Stomach (tissue), 19 donors: ENCODE measurements at places on chromosomes 7 and 10. TPM values are rescaled to one million over a fixed set of nuclear protein-coding genes. Genes with fewer than 3 reads are reported as not detected.

Gene PLCE1
- total RNA-seq = 19.2 TPM

Gene LRMDA
- total RNA-seq = not detected

Gene BEND7
- total RNA-seq = 22.3 TPM

Gene PKD2L1
- not detected for total RNA-seq

Gene EPO
- not detected for total RNA-seq
